ENCODE measurements at places on chromosomes 3 and 15.

DNA sequence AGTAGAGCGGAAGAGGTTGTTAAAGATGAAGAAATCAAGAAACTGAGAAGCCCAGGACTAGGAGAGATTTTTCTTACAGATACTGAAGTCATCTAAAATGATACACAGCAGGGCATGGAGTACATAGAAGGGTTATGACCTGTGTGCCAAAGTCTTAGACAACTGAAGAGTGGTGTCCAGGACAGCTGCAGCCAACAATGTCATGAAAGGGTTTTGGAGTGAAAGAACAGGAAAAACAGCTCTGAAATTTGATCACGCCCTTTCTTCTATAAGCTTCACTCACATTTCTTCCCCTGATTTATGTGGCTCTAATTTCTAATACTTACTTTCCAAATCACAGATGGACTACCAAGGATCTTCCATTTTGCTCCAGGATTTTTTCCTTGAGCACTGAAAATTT is 3.0 kb downstream of the CFAP20DC start:
- no peak for DNase-seq

GRCh38 chr15:62485170-62485720 is 320.2 kb upstream of the C2CD4B start:
- no peak for DNase-seq

- DNase-seq = no peak
Measured at GRCh38 chr3:88452228-88452627, 302.5 kb downstream of the C3orf38 start.

DNA sequence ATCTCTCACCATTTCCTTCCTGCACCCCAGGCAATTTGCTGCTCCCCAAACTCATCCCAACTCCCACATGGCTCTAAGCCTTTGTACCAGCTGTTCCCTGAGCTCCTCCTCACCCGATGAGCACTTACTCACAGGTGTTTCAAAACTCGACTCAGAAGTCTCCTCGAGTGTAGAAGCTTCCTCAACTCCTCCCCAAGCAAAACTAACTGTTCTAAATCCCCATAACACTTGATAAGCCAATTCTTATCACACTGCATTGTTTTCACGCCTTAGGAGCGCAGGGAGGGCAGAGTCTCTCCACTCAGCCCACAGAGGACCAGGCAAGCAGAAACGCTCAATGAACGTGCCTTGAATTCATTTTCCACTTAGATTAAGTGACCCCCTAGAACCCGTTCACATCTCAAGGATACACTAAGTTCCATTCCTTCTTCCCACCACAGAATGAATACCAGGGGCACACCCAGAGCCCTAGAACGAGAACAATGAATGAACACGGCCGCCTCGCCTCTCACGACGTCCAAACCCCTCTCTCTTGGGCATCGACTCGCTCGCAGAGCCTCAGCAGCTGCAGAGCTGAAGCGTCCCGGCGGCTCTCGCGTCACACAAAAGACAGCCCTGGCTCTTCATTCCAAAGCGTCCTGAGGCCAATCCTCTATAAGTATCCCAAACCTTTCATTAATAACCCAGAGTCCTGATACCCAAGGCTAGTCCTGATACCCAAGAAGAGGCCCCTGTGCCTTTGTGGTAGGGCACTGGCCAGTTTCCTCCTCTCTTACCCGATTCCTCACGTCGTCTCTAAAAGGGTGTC is 1.1 kb downstream of the RAF1 start:
- DNase-seq = peak; percentile 80

DNA sequence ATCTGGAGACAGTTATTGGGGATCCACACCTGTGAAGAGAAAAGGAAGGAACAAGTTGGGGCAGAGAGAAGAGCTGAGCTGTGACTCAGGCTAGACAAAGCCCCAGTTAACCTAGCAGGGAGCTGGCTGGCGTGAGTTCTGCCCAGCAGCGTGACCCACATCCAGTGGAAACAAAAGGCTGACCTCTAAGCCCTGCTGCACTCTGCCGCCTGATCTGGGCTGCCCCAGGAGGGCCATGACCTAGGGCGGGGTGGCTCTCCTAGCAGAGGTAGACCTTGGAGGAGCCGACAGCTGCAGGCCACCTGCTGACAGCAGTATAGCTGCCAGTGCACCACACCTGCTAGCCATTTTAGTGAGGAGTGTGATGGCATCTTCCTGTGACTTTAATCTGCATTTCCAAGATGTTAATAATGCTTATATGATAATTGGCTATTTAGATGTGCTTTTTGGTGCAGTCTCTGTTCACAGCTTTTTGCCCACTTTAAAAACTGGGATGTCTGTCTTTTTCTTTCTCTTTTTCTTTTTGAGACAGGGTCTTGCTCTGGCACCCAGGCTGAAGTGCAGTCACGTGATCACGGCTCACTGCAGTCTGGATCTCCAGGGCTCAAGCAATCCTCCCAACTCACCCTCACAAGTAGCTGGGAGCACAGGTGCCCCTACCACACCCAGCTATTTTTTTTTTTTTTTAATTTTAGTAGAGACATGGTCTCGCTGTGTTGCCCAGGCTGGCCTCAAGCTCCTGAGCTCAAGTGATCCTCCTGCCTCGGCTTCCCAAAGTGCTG is 78.1 kb downstream of the LSM3 start:
- no peak for DNase-seq

- DNase-seq = peak; percentile 39
Measured at GRCh38 chr3:87792534-87793336, 266.1 kb downstream of the CGGBP1 start.

DNA sequence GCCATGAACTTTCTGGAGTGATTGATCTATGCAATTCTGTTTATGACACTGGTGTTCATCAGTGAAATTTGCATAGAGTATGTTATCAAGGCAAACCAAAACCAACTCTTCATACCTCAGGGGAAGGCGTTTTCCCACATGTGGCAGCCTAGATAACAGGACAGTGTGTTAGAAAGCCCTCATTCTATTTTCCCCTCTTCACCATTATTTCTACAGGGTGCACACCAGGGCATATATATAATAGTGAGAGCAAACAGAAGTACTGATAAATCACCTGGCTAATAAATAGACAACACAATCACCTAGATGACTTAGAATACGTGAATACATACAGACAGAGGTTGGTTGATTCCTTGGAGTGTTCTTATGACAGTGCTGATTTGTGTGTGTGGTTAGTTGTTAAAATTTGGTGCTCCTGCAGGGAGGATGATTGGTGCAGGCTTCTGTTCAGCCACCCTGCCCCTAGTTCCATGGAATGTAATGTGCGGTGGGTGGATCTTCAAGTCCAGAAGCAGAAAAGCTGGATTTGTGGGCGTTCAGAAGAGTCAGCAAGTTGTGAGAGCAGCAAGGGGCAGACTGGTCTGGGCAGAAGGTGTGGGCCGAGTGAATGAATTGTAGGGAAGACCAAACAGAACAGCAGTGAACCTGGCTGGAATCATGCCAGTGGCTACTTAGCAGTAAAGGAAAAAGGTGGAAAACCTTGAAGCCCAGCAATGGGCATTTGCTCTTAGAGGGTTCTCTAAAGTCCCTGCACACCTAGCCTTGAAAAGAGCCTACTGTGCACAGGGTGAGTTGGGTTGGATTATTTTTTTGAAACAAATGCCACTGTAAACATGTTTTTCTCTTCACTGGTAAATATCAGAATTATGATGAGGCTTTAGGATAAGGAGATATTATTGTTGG is 11.7 kb upstream of the RARRES1 start:
- DNase-seq = no peak

DNA sequence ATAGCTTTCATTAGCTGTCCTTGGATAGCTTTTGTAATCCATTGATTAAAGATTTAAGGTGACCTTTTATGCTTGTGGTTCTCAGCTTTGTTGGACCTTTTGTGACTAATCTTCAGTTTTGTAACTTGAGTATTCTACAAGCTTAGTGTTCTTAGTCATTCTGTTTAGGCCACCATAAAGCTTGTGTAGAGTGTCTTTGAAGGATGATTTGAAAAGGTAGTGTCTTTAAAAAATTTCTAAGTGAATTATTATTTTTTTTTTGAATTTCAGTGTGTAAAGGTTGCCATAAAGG is 7.5 kb downstream of the MORF4L1 start:
- peak; percentile 72 for DNase-seq

- peak; percentile 48 for DNase-seq
Measured at GRCh38 chr3:187112934-187113793, 26.1 kb downstream of the RPL39L start.

DNA sequence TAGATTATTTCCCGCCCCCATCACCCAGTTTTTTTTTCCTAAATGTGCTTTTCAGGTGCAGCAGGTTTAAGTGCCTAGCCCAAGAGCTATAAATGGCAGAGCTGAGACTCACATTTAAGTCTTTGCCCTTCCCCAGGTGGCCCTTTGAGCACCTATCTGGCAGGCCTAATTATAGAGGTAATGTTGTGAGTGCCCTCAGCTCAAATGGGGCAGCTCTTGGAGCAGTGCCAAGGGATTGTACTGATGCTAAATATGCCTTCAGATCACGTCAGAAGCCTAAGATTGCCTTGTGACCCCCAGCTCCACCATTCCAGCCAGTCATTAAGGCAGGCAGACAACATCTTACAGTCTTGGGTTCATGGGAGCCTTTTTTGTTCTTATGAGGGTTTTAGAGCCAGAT is 159.5 kb downstream of the RPLP1 start:
- DNase-seq = no peak

DNA sequence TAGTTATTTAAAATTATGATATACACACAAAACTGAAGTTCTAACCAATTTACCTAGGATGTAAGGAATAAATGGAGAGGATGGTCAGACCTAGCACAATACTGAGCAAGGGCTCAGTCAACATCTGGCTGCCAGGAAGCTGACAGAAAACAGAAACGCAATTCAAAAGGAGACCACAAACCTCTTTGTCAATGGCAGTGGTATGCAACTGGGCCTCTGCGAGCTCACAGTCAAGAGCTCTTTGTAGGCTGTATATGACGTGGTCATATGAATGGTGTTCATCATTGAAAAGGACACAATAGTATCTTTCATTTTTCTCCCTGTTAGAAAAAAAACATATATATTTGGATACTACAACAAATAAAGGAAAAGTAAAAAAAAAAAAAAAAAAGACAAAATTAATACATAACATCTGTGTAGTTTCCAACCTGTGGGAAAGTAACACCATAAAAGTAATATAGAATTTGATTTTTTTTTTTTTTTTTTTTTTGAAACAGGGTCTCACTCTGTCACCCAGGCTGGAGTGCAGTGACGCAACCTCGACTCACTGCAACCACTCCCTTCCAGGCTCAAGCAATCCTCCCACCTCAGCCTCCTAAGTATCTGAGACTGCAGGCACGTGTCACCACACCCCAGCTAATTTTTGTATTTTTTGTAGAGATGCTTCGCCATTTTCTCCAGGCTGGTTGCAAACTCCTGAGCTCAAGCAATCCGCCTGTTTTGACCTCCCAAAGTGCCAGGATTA is 37.9 kb downstream of the UBR1 start:
- DNase-seq = peak; percentile 46

GRCh38 chr15:101020451-101020850 is 101.3 kb downstream of the LRRK1 start:
- no peak for DNase-seq

DNA sequence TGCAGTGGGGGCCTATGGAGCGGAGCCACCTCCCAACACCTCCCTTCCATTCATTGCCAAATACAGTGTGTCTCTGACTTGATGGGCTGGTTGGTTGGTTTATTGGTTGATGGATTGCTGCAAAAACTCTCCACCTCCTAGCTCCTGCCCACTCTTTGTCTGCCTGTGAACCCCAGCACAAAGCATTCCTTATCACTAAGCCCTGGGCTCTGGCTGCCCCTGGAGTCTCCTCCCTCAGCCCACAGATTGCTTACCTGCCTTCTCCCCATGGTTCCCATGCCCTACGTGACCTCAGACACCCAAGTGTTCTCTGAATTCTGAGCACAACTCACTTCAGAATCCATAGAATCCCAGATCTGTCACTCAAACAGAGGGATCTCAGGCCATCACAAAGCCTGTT is 139.1 kb upstream of the TPM1 start:
- no peak for DNase-seq

DNA sequence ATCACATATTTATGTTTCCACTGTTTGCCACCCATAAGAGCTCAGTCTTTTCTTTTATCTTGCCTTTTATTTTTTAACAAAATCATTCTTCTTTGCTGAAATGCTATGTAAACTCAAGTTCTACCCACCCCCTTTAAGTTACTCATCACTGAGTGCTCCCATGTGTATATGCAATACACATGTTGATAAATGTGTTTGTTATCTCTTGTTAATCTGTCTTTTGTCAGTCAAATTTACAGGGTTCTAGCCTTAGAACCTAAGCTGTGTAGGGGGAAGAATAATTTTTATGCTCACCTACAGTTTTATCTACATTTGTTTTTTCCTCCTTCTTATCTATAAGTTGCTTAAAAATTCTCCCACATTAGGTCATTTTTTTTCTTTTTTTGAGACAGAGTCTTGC is 1195.9 kb downstream of the ROBO2 start:
- no peak for DNase-seq

DNA sequence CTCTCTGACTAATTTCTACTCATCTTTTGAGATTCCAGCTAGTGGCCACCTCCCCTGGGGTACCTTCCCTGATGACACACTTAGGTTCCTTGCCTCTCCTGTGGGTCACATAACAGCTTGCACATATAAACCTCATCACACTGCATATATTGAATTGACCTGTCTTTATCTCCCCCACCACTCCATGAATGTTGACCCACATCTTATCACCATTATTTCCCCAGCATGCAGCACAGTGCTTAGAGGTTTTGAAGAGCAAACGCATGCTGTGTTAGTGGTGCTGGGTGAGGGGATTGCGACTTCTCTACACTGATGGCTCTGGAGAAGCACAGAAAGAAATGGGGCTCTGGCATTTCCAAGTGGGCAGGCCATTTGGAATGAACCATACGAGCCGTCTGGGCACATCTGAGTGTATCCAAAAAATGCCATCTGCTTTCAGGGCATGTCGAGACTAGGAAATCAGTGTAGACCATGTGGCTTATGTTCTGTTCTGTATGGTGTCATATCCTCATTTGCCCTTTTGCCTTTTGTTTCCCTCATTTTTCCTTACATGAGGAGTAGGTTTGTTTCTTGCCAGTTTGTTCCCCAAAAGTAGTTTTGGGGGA is 333.2 kb upstream of the TRIM42 start:
- DNase-seq = no peak

DNA sequence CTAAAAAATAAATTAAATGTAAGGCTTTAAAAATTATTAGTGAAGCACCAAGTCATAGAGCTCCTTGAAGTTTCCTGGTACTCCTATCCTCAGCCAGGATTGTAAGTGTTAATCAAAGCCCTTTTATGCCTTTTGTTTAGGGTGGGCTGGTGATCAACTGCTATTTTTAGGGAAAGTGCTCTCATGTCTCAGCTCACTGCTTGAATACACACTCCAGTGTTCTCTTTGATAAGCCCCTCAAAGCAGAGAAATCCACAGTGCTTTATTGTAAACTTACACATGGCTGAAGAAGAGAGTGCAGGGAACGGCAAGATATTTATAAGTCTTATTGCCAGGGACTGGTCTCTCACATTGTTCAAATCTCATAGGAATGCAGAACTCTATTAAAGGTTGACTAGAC is 156.4 kb upstream of the AZI2 start:
- DNase-seq = no peak

DNA sequence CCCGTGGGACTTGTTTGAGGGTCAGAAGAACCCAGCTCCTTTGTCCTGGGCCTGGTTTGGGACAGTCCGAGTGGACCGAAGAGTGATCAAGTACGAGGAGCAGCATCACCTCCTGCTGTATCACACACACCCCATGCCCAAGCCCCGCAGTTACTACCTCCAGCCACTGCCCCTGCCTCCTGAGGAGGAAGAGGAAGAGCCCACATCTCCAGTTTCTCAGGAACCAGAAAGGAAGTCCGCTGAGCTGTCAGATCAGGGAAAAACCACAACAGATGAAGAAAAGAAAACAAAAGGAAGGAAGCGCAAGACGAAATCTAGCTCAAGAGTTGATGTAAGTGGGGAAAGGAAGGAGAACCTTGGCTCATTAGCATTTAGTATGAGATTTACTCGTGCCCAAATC is 3.3 kb upstream of the P2RY12 start:
- no peak for DNase-seq
